ENCODE measurements at places on chromosomes 5 and 9.

DNA sequence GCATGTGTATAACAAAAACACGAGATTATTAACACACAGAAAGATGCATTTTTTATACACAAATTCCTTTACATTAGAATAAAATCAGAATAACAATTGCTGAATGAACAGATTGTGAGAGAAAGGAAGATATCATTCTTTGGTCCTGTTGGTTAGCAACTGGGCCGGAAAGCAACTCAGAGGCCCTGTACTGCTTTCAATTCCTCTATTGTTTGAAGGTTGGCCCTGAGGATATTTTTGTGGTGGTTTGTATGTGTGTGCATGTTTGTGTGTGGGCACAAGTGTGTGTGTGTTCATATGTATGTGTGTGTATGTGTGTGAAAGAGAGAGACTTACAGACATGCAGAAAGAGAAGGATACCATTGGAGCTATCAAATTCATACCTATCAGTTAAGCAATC lies 356.8 kb upstream of the DMAC1 start:
- no peak for DNase-seq

- DNase-seq, result no peak
Observed at GRCh38 chr5:32304622-32305021, 8.1 kb downstream of the MTMR12 start.

DNA sequence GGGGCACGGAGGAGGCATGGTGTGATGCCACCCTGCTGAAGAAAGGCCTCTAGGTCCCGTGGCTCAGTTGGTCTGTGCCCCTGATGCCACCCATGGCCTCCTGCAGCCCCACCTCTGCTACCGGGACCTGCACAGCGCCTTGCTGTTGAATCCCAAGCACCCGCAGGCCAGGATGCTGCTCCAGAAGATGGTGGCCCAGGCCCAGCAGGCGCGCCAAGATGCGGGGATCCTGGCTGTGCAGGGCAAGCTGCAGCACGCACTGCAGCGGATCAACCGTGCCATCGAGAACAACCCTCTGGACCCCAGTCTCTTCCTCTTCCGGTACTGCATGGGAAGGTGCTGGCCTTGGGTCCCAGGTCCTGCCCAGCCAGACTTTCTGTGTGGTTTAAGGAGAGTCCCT lies 7.1 kb downstream of the TTC16 start:
- DNase-seq, result no peak

- no peak for DNase-seq
Observed at GRCh38 chr5:63483338-63483737, 478.9 kb downstream of the HTR1A start.

DNA sequence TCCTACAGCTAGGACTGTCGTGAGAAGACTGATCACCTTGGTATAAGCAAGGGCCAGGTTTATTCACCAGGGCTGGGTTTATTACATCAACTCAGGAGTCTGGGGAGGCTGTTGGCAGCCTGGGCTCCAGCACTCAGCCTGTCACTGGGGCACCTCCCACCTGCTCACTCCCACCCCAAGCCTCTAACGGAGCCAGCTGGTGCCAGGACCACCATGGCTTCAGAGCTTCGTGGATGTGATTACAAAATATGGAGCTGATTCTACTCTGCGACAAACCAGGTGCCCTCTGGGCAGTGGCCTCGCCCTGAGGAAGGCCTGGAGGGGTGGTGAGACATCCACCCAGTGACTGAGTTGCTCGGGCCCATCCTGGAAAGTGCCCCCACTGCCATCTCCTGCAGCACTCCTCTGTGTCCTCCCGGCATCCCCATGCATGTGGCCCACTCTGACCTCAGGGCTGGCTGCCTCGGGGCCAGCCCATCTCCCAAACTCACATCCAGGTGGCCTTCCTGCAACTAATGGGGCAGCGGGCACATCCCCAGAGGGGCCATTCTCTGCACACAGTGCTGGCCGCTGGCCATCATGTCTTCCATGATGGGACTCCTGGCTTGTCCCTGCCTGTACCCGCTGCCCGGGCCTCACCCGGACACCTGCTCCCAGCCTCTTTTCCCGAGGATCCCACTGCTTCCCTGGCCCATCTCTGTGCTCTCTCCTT lies 49.6 kb downstream of the SECISBP2 start:
- DNase-seq, result no peak

- DNase-seq, result no peak
Observed at GRCh38 chr9:83372957-83373356, 165.2 kb downstream of the FRMD3 start.

DNA sequence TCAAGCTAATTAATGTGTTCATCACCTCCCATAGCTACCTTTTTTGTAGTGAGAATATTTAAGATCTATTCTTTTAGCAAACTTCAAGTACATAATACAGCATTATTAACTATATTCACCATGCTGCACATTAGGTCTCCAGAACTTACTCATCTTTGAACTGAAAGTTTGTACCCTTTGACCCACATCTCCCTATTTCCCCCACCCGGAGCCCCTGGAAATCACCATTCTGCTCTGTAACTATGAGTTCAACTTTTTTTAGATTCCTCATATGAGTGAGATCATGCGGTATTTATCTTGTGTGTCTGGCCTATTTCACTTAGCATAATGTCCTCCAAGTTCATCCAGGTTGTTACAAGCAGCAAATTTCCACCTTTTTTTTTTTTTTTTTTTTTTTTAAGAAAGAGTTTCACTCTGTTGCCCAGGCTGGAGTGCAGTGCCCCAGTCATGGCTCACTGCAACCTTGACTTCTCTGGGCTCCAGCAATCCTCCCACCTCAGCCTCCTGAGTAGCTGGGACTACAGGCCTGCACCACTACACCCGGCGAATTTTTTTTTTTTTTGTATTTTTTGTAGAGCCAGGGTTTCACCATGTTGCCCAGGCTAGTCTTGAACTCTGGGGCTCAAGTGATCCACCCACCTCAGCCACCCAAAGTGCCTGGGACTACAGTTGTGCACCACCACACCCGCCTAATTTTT lies 100.4 kb upstream of the SAP30L start:
- DNase-seq, result no peak

DNA sequence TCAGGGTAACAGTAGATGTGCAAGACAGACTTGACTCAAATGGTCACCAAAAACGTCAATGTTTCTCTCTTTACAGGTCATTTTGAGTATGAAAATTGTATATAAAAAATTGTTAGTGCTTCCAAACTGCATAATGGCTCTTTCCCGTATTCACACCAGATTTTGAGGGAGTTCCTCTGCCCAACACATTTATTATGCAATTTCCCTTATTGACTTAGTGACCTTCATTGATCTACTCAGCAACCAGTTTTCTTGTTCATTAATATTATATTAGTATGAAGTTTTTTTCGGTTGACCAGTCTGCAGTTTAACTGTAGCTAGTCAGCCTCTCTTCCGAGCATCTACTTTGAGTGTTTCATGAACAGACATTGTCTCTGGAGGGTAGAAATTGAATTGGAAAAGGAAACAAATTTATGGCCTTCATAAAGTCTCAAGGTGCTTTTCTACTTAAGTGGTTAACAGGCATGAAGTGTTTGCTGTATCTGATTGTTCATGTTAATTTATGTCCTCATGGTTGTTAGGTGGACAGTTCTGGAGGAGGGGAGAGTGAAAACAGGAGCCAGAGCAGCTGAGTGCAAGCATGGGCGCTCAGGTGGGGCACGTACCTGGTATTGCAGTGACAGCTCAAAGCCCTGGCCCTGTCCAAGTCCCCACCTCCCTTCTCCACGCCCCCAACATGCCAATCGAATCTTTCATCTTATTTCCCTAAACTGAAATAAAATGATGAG lies 240.2 kb downstream of the RFK start:
- DNase-seq, result no peak

- no peak for DNase-seq
Observed at GRCh38 chr9:134139081-134139480, 3.2 kb downstream of the WDR5 start.

DNA sequence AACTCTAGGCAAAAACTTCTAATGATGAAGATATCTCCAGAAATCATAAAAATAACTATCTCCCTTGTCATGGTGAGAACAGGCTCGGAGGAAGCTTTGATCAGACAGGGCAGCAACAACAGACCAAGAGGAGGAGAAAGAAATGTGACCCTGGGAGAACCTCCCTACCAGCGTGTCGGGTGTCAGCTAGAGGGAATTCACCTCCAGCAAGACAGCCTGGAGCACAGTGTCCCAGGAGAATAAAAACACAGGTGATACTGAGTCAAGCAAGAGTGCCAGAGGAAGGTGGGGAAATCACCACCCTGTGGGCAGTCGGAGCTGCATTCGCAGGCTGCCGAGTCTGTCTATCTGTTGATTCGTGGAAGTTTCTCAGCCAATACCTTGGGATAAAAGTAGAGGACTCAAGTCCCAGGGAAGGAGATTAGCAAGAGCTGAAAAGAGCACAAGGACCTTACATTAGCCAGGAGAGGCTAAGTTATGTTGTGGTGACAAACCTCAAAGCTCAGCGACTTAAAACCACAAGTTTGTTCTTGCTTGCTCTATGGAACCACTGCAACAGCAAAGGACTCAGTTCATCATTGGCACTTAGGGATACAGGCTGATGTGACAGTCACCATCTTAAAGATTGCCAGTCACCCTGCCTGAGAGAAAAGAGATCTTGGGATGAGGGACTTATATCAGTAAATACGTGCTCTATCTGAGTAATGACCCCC lies 598.3 kb downstream of the CCDC171 start:
- DNase-seq, result no peak

DNA sequence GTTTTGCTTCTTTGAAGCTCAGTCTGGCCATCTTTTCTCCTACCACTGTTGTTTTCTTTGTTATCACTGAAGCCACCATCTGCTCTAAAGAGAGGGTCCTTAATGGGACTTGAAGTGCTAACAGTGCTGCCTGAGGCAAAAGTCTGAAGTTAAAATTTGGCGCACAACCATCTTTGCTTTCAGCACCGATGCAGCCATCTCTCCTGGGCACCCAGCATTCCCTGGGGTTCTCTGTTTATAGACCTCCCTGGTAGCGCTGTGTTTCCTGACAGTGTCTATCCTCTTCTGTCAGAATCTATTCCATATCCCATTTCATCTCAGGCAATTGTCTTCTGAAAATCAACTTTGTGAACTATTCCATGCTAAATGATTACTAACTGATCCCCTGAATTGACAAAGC lies 491.5 kb upstream of the MPDZ start:
- DNase-seq, result no peak

DNA sequence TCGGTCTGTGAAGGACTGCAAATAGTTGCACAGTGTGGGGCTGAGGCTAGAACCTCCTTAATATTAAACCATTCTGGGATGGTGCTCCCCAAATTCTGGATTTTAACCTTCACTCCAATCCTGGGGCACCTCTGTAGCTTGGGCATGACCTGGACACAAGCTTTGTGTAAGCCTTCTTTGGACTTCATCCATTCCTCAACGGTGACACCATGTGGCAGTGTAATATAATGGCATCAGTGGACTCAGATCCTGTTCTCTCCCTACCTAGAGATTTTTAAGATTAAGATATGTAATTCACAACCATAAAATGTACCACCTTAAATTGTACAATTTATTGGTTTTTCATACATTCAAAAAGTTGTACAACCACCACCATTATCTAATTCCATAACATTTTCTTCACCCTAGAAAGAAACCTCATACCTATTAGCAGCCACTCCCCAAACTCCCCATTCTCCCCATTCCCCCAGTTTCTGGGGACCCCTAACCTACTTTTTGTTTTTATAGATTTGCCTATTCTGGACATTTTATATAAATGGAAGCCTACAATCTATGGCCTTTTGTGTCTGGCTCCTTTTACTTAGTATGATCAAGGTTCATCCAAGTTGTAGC lies 4.8 kb upstream of the PLGRKT start:
- no peak for DNase-seq

GRCh38 chr9:132006677-132007370 lies 72.8 kb downstream of the MED27 start:
- peak; percentile 1 for DNase-seq

- DNase-seq, result no peak
Observed at GRCh38 chr9:35271637-35272036, 109.8 kb downstream of the UNC13B start.

DNA sequence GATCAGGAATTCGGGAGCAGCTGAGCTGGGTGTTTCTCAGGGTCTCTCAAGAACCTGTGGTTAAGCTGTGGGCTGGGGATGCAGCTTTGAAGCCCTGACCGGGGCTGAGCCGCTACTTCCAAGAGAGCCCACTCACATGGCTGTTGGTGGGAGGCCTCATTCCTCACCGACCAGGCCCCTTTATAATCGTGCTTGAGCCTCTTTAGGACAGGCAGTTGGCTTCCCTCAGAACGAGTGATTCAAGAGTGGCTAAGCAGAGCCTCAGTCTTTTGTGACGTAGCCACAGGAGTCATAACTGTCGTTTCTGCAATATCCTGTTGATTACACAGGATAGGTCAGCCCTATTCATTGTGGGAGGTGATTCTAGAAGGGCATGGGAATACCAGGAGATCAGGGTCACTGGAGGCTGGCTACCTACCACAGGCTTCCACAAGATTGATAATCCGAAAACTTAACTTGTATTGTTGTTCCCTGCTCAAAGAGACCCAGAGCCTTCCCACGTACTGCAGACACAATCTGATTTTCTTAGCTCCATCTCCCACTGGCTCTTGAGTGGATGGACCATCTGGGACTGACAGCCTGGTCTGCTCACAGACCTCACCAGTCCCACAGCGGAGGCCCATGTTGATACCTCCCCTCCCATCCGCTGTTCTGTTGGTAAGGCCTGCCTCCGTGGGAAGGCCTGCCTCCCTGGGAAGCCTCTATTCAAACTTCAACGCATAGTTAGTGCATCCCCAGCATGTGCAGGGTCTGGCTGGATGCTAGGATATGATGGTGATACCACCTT lies 3.0 kb upstream of the ERGIC1 start:
- DNase-seq, result no peak

GRCh38 chr9:132008855-132009812 lies 70.5 kb downstream of the MED27 start:
- no peak for DNase-seq

GRCh38 chr5:1111727-1112289 lies at the start of gene SLC12A7:
TSS of gene SLC12A7 (minus strand) at chr5:1112063. CDS start at chr5:1111991, 72 bp downstream.
- peak; percentile 60 for DNase-seq
